ENCODE measurements at places on chromosomes 5 and 9.
A peak's percentile ranks its signal among the peaks of the same experiment; 100 is the strongest.

DNA sequence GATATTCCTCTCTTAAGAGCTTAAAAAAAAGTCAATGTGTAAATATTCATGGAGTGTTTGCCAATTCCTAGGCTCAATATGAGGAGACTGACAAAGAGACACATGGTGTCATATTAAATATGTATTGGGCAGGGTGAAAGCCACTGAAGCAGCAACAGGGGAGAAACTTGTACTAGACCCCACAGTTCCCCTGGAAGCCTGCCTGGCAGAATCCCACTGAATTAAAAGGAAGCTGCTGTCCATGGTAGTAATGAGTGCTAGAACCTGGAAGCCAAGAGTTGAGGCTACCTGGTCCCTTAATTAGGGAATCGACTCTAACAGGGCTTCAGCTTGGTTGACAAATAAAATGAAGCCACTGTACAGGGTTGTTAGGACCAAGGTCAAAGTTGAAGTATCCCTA, 129.4 kb upstream of the GPR151 start:
- DNase-seq, result no peak

- no peak for DNase-seq
These were observed 307.7 kb downstream of the ADGRV1 start for GRCh38 chr5:90866333-90866732.

DNA sequence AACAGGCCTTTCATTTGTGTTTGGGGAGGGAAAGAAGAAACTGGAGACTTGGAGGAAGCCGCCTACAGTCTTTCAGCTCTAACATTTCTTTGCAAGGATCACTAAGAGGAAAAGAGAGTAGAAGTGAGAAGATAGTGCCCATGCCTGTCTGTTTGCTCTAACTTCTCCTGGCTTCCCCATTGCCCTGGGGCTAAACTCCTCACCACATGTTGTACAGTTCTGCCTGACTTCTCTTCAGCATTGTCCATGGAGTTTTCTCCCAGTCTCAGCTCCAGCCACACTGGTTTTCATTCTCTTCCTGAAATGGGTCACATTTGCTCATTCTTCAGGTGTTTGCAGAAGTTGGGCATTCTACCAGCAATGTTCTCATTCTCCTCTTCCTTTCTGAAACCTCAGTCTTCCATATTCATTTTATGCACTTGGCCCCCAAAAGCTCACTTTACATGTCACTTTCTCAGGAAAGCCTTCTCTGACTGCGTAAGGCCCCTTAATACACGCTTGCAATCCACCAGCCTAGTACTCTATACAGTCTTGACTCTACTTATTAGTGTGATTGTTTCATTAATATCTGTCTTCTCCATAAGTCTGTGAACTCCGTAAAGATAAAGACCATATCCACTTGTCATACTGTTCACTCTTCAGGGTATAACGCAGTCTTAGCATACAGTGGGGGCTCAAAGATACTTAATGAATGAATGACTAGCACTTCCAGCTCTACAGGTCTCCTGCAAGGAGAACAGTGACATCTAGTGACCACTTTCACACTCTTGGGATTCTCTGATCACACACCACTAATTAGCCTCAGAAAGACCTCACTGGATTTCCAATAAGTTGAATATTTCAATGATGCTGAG, 40.2 kb upstream of the TRIM32 start:
- DNase-seq, result no peak

GRCh38 chr5:180703912-180704311, 35.9 kb downstream of the OR2Y1 start:
- DNase-seq, result no peak

GRCh38 chr5:154542581-154542980, 64.6 kb upstream of the HAND1 start:
- DNase-seq, result no peak

GRCh38 chr9:31588006-31588405, 796.4 kb upstream of the ACO1 start:
- DNase-seq, result no peak

DNA sequence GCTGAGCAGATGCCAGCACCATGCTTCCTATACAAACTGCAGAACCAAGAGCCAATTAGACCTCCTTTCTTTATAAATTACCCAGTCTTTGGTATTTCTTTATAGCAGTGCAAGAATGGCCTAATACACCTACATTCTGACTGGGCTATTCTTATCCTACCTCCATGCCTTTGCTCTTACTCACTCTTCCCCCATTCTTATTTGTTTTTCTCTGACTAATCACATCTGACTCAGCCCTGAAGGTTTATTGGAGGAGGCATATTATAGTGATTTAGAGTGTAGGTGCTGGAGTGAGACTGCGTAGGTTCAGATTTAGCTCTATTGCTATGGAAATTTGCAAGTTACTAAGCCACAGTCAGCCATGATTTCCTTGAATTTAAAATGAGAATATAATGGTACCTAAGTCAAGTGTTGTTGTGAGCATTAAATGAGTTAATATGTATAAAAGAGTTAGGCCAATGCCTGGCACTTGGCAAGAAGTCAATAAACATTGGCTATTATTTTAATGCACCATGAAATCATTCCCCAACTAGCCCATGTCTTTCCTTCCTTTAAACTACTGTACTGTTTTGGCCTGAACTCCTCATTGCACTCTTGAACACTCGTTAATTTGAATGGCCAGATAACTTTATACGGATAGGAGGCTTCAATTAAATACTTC, 531.2 kb upstream of the ZNF608 start:
- no peak for DNase-seq

- no peak for DNase-seq
These were observed 6.1 kb downstream of the IL4 start for GRCh38 chr5:132679717-132680380.

DNA sequence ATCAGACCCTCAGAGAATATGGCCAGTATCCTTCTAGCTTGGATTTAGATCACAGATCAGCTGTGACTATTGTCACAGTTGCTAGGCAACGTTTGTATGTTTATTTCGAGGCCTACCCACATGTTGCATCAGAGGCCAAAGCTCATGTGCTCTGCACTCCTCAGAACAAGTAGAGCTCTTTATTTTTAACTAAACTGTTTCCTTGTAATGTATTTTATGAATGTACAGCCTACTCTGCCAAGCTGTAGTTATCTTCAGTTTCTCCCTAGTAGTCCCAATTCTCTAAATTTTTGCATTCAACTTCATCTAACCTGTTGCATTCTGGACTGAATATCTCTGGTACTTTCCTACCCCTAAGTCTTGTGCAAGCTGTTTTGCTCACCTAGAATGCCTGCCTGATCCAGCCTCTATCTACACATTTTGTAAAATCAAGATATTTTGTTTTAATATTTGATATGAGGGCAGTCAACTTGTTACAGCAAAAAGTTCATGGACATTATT, 52.8 kb downstream of the CAST start:
- DNase-seq, result peak; percentile 57

- no peak for DNase-seq
These were observed 24.8 kb upstream of the HNRNPA0 start for GRCh38 chr5:137778772-137779564.

- DNase-seq, result no peak
These were observed 366.5 kb downstream of the CHSY3 start for GRCh38 chr5:130270786-130271185.

GRCh38 chr5:72834924-72835323, 18.5 kb downstream of the TNPO1 start:
- DNase-seq, result no peak

DNA sequence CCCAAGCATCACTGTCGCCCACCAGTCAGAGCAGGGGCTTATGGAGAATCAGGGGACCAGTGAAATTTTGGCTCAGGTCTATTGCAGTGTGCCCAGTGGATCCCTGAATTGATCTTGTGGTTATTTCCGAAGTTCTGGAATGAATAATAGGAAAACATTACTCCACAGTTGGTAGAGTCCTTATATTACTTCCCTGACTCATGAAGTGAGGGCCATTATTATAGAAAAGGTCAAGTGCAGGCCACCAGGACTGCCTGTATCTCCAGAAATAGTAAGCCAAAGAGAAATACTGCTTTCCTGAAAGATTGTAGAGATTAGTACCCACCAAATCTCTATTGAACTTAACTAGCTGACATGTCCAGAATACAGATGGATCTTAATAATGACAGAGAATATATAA, 335.0 kb downstream of the NPR3 start:
- DNase-seq, result no peak

GRCh38 chr5:50501491-50502228, 60.6 kb upstream of the EMB start:
- no peak for DNase-seq

- peak; percentile 81 for DNase-seq
These were observed 674 bp downstream of the TSPAN17 start for GRCh38 chr5:176647843-176648473.

- DNase-seq, result peak; percentile 22
These were observed 26.1 kb upstream of the CSF1R start for GRCh38 chr5:150112201-150113046.

GRCh38 chr5:149616727-149617285, 35.5 kb downstream of the ARHGEF37 start:
- DNase-seq, result no peak

- peak; percentile 31 for DNase-seq
These were observed 28.8 kb upstream of the CDC23 start for GRCh38 chr5:138241688-138242571.

DNA sequence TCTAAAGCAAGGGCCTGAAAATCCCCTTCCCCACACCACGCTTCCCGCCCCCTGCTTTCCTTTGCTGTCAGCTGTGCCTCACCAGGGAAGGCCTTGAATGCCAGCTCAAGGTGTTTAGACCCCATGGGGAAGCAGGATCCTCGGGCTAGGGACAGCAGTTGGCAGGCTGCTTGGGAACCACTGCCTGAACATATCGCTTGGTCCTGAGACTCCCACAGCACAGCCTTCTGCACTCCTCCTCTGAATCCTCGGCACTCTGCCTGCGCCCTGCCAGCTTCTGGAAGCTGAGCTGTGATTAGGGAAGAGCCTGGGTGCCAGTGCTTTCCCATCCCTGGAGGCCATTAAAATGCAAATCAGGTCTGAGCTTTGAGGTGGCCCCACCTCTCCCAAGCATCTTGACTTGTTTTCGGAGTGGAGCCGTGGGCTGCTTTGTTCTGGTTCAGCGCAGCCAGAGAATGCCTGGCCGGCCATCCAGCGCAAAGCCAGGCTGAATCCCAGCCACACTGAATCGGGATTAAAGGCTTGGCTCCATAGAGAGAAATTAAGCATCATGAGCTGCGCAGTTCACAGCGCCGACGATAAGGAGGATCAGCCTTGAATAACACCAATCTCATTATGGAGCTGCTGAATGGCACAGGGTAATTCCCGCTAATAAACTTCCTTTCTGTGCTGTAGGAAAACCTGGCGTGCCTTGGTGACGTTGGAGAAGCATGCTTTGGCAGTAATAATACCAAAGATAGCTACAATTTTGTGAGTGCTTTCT, 40.0 kb downstream of the AMBP start:
- DNase-seq, result peak; percentile 92

DNA sequence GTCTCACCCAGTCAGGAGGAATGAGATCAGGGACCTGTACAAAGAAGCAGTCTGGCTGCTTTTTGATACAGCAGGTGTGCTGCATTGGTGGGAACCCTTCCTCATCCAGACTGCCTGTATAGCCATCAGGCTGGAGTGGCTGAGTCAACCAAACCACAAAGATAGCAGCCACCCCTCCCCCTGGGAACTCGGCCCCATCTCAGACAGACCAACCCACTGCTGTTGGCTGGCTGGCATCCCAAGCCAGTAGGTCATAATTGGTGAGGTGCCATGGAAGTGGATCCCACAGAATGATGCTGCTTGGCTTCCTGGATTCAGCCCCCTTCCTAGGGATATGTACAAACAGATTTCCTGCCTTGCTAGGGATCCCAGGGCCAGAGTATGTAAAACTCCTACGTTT, 60.9 kb downstream of the YTHDC2 start:
- DNase-seq, result no peak

DNA sequence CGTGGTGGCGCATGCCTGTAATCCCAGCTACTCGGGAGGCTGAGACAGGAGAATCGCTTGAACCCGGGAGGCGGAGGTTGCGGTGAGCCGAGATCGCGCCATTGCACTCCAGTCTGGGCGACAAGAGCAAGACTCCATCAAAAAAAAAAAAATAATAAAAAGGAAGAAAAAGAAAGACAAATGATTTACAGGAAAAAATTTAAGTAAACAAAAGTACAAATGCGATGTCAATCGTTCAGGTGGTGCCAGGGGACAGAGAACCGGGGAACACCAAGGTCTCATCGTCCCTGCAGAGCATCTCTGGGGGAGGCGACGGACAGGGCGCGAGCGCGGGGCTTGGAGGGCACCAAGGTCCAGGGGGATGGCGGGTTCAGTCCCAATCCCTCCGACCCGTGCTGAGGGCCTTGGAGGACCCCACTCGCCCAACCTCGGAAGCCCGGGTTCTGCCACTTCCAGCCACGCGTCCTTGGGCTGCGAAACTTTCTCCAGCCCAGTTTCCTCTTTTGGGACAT, 607 bp upstream of the HNRNPAB start:
- DNase-seq, result no peak

GRCh38 chr5:60765019-60765709, 65.2 kb upstream of the DEPDC1B start:
- no peak for DNase-seq

- no peak for DNase-seq
These were observed 165.8 kb downstream of the SEMA5A start for GRCh38 chr5:9380109-9380508.

DNA sequence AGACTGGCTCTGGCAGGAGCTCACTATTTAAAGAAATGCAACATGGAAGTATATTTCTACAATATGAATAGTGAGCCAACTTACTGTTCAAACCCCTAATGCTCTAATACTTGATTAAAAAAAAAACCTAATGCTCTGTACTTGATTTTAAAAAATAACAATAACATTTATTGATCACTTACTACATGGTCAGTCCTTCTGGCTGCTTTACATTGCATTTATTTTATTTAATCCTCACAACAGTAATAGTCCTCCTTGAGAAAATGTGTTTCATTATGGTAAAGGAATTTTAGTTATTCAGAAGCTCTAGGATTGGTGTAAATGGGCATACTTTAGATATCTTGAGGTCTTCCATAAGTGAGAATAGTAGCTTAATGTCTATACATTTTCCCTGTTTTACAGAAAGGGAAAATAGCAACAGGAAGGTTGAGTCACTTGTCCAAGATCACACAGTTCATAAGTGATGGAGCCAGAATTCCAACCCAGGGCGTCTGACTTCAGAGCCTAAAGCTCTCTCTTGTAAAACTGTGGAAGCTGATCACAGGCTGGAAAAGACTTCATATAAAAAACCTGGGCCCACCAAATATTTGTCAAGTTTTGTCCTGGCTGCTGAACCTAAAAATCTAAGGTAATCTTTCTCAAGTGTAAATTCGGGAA, 1.0 kb downstream of the STARD4 start:
- DNase-seq, result no peak

DNA sequence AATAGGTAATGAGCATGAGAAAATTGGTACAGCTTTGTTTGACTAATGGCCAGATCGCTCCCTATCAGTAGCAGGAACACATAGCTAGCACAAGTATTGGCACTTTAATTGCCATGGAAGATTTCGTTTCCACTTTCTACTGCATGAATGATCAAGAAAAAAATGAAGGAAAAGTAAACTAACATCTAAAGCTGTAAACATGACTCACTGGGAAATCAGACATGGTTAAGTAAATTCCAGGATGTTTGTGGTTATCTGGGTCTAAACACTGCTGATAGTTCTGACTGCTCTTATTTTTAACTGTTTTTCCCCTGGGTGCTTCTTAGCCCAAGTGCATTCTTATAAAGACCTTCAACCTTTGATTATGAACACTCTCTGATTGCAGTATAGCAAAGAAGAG, 388.9 kb downstream of the NR2F1-AS1 start:
- no peak for DNase-seq

All from thyroid gland (tissue), 4 donors.